Left lobe of liver (tissue), 2 donors: ENCODE measurements at places on chromosomes 3 and 15. TPM values are rescaled to one million over a fixed set of nuclear protein-coding genes. Genes with fewer than 3 reads are reported as not detected.

Gene MUSTN1
- total RNA-seq, result 0.38 TPM

Gene SLC15A2
- total RNA-seq, result 1.5 TPM

Gene KCNMB3
- total RNA-seq, result 1.7 TPM

Gene CPN2
- total RNA-seq, result 159 TPM

Gene CACNA1D
- total RNA-seq, result 8.0 TPM

GRCh38 chr15:81914333-81914732, 131.5 kb downstream of the MEX3B start:
- DNase-seq, result no peak

- DNase-seq, result no peak
Measured at GRCh38 chr15:55758580-55758986, 15.6 kb upstream of the PRTG start.
